ENCODE measurements at places on chromosomes 2 and 18.

DNA sequence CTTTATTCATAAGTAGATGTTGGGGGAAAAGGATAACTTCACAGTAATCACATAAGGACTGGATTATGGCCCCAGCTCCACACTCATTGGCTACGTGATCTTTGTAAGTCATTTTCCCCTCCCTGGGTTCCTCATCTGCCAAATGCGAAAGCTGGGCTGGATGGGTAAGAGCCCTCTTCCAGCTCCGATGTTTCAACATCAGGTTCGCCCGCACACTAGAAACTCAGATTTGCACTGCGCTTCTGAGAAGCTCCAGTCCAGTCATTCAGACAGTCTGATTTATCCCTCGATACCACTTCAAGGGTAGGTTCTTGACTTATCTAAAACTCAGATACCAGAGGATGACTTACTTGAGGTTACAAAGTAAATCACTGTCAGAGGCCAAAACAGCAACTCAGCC is 31.0 kb upstream of the RMDN2 start:
- DNase-seq: no peak

- DNase-seq: no peak
Measured at GRCh38 chr2:38371235-38371634, 5.8 kb downstream of the ATL2 start.

GRCh38 chr2:67707896-67708295 is 310.8 kb downstream of the ETAA1 start:
- DNase-seq: no peak

DNA sequence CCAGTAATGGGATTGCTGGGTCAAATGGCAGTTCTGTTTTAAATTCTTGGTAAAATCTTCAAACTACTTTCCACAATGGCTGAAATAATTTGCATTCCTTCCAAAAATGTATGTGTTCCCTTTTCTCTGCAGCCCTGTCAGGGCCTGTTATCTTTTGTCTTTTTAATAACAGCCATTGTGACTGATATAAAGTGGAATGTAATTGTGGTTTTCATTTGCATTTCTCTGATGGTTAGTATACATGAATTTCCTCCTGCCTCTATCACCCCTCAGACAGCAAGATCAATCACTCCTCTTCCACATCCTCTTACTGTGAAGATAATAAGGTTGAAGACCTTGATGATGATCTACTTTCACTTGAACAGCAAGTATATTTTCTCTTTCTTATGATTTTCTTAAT is 304.8 kb upstream of the FSIP2 start:
- no peak for DNase-seq

- DNase-seq: no peak
Measured at GRCh38 chr18:3819961-3820360, 370.0 kb downstream of the TGIF1 start.

GRCh38 chr18:59885579-59886163 is 14.1 kb upstream of the PMAIP1 start:
- DNase-seq: no peak

Data from hematopoietic multipotent progenitor cell treated with erythropoietin and hydrocortisone succinate and interleukin-3 and kit ligand, for 8 days (in vitro differentiated cells).